ENCODE measurements at places on chromosomes 16 and 17.
A peak's percentile ranks its signal among the peaks of the same experiment; 100 is the strongest.

DNA sequence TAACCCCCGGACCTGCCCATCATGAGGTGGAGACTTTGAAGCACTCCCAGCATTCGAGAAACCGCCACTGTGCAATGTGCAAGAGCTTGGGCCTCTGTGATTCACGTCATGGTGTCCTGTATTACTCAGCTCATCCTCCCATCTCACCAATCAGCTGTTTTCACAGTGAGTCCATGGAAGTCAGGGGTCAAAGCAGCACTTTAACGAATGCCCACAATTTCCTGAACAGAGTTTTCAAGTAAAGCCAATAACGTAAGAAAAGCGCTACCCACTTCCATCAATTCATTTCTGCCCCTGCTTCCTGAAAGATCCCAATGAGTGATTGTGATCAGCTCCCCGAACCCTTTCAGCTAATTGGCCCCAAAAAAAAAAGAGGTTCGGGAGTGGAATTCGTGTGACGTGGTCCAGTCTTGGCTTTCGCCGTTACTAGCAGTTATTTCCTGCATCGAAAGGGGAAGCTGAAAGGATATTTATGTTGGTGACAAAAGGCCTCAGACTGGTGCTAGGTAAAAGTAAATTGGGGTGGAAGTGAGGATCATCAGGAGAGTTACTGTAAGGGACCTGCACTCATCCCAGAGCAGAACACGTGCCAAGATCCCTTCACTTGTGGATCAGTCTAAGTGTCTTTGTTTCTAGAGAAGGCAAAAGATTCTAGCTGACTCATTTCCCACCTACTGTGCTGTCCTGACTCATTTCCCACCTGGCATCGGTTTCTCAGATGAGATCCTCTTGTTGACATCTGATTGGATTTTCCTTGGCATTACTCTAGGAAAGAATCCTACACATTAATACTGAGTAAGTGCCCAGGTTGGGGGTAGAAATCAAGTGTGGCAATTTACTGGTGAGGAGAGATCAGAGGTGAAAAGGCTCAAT, 136.7 kb upstream of the NUDT7 start:
- no peak for DNase-seq

GRCh38 chr17:29050176-29050575, 7.2 kb downstream of the PIPOX start:
- DNase-seq: no peak

- no peak for DNase-seq
These were observed 173.9 kb downstream of the LAT start for GRCh38 chr16:29158785-29159184.

DNA sequence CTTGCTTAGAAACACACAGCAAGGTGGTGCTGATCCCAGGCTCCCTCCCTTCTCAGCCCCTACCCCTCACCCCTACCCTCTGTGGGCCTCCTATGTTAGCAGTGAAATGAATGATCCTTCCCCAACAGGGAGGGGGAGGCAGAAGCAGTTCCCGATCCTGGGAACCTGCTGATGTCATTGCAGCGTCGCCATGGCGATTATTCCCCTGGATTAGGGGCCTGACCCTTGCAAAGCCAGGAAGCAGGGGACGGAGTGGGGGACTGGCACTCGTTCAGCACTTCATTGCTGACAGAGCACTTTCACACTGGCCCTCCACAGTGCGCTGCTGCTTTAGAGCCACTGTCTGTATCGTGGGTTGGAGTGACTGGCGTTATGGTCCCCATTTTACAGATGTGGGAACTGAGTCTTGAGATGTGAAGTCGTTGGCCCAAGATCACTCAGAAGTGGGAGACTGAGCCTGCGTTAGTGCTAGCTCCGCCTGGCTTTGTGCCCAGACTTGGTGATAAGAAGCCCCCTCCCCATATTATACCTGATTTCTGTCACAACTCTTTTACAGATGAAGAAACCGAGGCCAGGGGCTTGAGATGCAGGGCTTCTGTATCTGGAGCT, 26.6 kb downstream of the LASP1 start:
- no peak for DNase-seq

GRCh38 chr17:30292286-30292858, 628 bp upstream of the BLMH start:
- DNase-seq: peak; percentile 21

DNA sequence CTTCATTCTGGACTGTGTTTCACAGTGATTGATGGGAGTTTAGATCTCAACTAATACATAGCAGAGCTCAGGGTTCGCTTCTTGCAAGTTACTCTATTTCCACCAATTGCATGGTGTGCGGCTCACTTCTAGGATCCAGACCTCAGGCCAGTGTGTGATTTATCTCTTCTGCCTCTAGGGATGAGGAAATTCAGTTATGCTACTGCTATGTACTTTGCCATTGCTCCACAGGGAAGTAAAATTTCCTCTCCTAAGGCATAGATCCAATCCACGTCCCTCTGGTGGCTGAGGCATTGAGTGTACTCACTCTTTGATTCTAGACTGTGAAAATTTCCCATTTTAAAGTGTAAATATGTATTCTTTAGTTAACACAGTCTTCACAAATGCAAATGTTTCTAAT, 214.1 kb downstream of the HS3ST3B1 start:
- DNase-seq: no peak

GRCh38 chr17:37695726-37696125, 49.1 kb downstream of the HNF1B start:
- no peak for DNase-seq

DNA sequence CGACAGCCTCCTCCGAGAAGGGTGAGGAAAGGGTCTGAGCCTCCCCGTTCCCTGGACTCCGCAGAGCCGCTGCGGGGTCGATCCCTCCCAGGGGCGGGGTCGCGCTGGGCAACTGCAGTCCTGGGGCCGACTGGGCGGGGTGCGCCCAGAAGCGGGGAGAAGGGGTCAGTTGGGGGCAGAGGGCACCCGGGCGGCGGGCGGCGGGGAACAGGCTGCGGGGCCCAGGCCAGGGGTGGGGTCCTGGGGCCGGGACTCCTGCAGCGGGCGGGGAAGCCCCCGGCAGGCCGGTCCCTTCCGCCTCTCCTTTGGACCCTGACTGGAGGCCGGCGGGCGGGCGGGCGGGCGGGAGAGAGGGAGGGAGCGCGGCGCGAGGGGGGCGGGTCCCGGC, 352 bp downstream of the GGNBP2 start:
- no peak for DNase-seq

GRCh38 chr17:51463353-51463752, 203.0 kb downstream of the UTP18 start:
- no peak for DNase-seq

DNA sequence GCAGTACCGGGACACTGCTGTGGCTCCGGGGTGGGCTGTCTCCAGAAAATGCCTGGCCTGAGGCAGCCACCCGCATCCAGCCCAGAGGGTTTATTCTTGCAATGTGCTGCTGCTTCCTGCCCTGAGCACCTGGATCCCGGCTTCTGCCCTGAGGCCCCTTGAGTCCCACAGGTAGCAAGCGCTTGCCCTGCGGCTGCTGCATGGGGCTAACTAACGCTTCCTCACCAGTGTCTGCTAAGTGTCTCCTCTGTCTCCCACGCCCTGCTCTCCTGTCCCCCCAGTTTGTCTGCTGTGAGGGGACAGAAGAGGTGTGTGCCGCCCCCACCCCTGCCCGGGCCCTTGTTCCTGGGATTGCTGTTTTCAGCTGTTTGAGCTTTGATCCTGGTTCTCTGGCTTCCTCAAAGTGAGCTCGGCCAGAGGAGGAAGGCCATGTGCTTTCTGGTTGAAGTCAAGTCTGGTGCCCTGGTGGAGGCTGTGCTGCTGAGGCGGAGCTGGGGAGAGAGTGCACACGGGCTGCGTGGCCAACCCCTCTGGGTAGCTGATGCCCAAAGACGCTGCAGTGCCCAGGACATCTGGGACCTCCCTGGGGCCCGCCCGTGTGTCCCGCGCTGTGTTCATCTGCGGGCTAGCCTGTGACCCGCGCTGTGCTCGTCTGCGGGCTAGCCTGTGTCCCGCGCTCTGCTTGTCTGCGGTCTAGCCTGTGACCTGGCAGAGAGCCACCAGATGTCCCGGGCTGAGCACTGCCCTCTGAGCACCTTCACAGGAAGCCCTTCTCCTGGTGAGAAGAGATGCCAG, 12.9 kb downstream of the STH start:
- DNase-seq: no peak

GRCh38 chr16:81522108-81522701, 77.6 kb downstream of the CMIP start:
- DNase-seq: no peak

- DNase-seq: no peak
These were observed 4.8 kb downstream of the AANAT start for GRCh38 chr17:76472258-76472645.

GRCh38 chr17:36132421-36132831, 28.8 kb downstream of the CCL4 start:
- no peak for DNase-seq

GRCh38 chr16:57648581-57649442, 19.3 kb upstream of the ADGRG3 start:
- DNase-seq: peak; percentile 83

GRCh38 chr16:5490499-5490898, 392.9 kb upstream of the EEF2KMT start:
- DNase-seq: peak; percentile 43

GRCh38 chr17:17098551-17099179, 56.4 kb downstream of the MPRIP start:
- DNase-seq: no peak

DNA sequence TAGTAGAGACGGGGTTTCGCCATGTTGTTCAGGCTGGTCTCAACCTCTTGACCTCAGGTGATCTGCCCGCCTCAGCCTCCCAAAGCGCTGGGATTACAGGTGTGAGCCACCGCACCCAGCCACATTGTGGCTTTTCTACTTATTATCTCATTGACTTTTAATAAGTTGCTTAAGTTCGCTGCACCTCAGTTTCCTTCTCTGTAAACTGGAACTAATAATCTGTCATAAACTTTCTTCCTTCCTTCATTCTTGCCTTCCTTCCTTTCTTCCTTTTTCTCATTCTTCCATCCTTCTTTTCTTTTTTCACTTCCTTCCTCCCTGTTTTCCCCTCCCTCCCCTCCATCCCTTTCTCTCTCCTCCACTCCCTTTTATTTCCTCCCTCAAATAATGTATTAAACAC, 192.2 kb downstream of the MAF start:
- no peak for DNase-seq

GRCh38 chr16:89971495-89972243, 23.1 kb downstream of the DEF8 start:
- DNase-seq: no peak

DNA sequence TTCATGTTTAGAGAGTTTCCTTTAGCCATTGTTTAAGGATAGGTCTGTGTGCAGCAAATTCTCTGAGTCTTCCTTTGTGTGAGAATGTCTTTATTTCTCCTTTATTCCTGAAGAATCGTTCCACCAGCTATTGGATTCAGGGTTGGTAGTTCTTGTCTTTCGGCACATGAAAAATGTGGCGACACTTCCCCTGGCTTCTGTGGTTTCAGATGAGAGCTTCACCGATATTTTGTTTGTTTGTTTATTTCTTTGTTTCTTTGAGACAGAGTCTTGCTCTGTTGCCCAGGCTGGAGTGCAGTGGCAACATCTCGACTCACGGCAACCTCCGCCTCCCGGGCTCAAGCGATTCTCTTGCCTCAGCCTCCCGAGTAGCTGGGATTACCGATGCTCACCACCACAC, 18.6 kb downstream of the MPO start:
- DNase-seq: no peak

- no peak for DNase-seq
These were observed 1.0 kb downstream of the LMF1 start for GRCh38 chr16:969508-970385.

DNA sequence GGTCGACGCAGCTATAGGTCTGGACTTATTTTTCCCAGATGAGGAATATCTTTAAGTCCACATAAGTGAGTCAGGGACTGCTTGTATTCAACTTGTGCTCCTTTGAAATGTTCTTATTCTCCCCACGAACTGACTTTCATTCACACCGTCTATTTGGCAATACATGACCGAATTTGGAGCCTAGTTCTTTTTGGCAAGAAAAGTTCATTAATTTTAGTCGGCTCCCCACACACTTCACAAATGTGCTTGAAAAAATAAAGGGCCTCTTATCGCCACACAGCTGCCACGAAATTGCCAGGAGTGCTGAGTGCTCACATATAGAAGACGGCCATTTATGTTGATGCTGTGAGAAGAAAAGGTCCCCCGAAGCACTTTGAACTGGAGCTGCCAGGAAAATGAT, 152.6 kb downstream of the PRKCA start:
- no peak for DNase-seq

GRCh38 chr16:874366-875181, 74.0 kb upstream of the GNG13 start:
- no peak for DNase-seq

DNA sequence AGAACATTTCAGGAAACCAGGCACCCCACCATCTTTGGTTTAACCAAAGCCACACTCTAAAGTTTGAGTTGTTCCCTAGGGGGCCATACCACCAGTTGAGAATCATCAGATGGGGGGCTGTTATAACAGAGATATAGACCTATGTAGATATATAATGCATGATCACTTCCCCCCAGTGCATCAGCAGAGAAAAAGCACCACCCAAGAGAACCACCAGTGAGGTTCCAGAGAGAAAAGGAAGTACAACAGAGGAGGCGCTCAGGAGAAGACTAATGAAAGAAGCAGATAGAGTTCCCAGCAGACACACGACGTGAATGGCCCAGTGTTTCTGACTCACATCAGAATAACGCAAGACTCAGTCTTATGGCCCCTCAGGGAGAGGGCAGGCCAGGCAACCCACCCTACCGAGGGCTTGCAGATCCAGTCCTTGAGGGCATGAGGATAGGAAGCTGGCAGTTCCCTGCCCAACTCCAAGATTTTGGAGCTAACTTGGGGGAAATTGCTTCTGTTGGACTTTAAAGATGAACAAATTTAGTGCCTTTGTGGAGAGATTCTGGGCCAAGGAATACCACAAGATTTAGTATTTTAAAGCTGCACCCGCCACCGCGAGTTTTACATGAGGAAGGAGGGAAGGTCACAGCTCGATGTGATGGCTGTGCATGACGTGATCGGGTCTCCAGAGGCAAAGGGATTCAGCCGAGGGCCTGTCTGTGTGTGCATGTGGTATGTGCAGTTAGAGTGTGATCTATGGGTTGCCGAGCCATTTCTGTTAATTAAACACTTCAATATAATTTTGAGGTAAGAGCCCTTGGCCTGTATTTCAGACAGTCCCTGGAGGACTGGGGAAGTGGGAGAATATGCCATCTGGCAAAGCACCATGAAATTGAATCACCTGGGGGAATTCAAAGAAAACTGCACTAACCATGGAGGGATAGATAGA, 53.1 kb downstream of the AIPL1 start:
- no peak for DNase-seq

DNA sequence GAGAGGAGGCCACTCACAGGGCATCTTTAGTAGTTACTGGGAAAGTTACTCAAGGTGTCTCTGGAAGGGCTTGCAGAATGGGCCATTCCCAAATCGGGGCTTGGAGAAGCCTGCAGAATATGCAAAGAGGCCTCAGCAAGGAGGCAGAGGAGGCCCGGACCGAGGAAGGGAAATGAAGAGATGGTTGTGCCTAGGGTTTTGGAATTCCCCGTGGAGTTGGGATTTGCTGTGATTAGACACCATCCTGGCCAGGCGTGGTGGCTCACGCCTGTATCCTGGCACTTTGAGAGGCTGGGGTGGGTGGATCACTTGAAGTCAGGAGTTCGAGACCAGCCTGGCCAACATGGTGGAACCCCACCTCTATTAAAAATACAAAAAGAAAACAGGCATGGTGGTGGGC, 193.0 kb downstream of the IRF8 start:
- no peak for DNase-seq

GRCh38 chr16:19213885-19214284, 45.8 kb downstream of the SYT17 start:
- DNase-seq: peak; percentile 47

GRCh38 chr17:57862694-57863667, 13.1 kb upstream of the MRPS23 start:
- peak; percentile 94 for DNase-seq

- no peak for DNase-seq
These were observed 20.3 kb downstream of the ALOX15B start for GRCh38 chr17:8059131-8059530.

All from HepG2 (cell line).